ENCODE measurements at places on chromosomes 7 and 10. TPM values are rescaled to one million over a fixed set of nuclear protein-coding genes. Genes with fewer than 3 reads are reported as not detected.

The CREB5 gene
- total RNA-seq, result 8.3 TPM

The UPP1 gene
- 97.0 TPM for total RNA-seq

The SPDYE6 gene
- 0.07 TPM for total RNA-seq

The AFAP1L2 gene
- total RNA-seq, result 0.25 TPM

The GPR37 gene
- total RNA-seq, result not detected

The C7orf33 gene
- not detected for total RNA-seq

The CFAP43 gene
- total RNA-seq, result 0.15 TPM

The ACADSB gene
- total RNA-seq, result 3.7 TPM
